ENCODE measurements at places on chromosomes 11 and 22.

DNA sequence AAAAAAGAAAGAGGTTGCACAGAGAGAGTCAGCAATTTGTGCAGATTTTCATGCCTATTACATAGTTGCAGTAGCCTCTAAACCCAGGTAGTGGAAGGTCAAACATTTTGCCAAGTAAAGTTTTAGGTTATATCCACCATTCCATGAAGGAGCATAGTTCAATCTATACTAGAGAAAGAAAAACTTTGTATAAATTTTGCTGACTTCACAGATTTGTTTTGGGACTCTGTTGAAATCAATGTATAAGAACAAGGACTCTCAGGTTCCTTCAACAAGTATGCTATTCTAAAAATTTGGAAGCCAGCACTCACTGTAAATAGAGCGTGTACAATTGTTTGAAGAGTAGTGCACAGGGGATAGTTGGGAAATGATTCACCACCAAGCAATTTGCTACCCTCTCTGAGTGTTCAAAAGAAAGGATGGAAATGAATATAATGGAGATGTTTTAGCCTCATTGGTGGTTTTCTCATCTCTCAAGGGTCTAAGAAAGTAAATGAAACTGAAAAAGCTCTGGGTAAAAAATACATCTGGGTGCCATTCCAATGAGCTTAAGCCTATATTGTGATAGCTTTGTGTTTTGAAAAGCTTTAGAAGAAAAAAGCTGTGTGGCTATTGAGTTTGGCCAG is 508.4 kb upstream of the LUZP2 start:
- no peak for DNase-seq

DNA sequence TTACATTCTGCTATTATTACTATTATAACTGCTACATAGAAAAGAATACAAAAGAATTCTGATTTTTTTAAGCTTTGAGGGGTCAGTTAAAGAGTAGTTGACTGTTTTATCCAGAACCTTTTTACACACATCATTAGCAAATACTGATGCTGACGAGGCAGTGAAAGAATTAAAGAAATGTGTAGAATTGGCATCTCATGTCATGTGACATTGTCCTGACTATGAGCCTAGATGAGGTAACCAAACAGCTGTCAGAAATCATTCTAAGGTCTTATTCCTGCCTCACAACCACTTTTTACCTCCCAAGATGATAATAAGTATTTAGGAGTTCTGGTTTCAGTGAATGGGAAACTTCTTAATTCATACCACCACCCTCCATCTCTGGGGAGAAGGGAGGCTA is 121.0 kb downstream of the SLC1A2 start:
- DNase-seq = no peak

DNA sequence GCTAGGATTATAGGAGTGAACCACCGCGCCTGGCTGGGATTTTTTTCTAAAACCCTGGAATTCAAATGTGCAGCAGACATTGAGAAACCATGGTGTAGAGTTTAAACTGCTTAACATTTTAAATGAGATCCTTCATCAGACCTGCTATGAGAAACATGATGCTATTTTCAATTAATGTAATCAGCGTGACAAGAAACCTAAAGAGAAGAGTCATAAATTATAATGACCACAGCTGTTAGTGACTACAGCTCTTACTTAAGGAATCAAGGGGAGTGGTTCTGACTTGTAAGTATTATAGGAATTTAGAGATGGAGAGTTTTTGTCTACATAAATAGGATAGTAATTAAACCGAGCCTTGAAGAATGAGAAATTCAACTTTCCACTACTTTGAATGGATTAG is 170.6 kb downstream of the BARX2 start:
- no peak for DNase-seq

GRCh38 chr11:73072935-73073481 is 69.1 kb downstream of the FCHSD2 start:
- no peak for DNase-seq

DNA sequence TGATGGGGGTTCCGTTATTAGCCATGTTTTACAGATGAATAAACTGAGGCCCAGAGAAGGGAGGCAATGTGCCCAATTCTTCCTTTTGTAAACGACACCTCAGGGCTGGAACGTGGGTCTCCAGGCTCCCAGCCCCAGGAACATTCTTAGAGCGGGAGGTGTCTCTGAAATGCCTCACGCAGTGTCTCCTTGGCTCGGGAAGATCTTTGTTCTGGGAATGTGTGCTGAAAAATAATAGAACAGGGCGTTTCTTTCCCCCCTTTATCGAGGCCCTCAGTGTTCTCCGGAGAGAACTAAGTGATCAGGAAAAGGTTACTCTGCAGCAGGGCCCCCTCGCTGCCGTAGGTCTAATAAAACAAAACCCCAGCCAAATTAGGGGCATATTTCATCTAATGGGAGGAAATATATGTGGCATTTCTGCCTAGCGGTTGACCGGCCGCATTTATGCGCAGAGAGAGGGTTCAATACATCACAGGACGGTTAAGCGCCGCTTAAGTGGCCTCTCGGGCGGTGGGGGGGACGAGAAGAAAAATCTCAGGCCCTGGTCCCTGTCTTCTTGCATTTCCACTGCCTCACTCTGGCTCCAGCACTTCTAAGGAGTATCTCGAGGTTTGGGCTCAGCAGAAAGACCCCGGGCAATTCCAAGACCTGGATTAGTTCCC is 564.3 kb downstream of the MN1 start:
- DNase-seq = no peak

DNA sequence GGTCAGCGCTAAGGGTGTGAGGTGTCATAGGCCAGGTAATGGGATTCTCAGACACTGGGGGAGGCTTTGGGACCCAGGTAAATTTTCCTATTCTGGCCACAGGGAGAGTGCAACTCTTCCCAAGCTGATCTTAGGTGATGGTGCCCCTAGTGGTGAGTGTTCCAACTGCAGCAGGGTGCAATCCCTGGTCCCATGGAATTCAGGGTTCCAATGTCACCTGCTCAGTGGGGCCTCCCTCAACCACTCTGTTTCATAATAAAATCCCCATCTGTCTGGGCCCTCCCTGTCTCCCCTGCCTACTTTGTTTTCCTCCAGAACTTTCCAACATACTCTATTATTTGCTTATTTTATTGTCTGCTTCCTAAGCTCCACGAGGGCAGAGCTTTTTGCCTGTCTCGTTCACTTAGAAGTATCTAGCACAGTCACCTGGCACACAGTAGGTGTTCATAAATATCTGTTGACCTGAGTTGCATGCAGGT is 2.9 kb upstream of the SGSM1 start:
- DNase-seq = peak; percentile 17

DNA sequence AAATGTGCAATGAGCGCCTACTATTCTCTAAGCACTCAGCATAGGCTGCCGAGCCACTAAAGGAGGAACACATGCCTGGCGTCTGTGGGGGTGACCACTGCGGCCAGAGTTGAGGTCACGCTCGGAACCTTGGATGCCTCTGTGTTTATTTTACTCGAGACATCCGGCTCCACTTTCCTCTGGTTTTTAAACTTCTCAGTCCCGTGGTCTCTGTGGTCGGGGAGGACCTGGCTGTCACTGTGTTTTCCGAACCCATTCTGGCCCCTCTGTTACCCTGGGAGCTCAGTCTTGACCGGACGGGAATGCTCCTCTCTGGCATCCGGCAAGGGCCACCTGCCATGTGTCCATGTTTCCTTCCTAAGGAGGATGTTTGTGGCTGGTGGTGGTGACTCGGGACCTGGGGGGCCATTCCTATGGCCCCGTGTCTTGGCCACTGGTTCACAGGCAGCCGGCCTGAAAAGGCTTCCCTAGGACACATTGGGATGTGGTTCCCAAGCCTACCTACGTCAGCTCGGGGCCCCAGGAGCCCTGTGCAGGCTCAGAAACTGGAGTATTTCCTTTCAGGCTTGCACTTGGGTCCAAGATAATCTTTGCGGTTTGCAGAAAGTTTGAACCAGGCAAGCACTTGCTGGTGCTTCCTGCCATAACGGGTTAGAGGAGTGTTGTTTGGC is 46.7 kb upstream of the PARVG start:
- DNase-seq = no peak

DNA sequence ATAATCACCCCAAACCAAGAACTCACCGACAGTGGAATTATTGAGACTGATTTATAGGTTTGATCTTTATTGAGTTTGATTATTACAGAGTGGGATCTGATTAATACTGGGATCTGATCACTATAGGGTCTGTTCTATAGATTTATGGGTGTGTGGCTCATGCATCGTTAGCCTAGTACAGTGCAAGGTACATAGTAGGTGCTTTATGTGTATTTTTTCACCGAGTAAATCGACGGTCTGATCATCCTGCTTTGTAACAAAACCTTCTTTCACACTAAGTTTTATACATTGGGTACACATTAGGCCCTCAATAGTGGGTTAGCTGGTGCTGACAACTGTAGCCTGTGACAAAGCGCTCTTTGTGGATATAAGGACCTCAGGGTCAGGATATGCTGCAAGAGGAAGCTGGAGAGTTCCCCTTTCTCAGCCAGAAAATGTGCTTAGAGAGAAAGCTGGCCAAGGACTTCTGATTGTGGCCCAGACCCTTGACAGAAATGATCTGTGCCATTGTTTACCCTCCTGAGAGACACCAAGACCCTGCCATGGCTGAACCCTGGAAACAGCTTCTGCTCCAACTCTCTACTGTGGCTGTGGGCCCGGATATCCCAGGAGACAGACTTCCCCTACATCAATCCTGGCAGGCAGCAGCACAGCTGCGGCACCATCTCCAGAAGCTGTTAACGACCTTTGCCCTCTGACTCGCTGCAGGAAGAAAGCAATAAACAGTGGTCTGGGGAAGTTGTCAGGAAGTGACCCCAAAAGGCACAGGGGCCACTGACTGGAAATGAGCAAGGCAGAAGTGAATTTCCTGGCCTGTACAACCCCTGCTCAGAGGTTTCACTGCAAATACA is 16.1 kb upstream of the TPP1 start:
- no peak for DNase-seq

GRCh38 chr11:132944569-132944944 is 587.7 kb downstream of the OPCML start:
- DNase-seq = no peak

DNA sequence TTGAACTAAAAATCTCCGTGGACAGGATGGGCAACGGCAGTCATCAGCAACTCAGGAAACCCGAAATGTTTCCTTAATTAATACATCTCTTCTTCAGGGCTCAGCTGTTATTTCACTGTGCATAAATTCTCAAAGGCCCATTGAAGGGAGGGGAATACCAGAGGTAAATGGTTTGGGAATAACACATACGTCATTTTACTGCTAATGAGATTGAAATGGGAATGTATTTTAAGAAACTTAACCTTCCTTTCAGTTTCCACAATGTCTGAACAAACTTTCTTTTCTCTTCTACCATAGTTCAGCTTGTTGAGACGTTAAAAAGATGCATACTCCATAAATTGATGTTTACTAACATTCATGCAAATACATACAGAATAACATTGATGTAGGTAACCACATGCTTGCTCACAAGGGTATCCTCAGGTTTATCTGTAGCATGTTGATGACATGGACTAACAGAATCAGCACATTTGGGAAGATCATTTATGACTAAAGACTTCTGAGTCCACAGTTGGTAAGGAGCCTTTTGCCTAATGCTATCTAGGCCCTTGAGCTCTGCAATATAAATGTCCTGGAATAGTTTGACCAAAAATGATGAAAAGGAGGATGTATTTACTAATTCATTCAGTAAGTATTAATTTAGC is 7.7 kb upstream of the PRRG4 start:
- no peak for DNase-seq

DNA sequence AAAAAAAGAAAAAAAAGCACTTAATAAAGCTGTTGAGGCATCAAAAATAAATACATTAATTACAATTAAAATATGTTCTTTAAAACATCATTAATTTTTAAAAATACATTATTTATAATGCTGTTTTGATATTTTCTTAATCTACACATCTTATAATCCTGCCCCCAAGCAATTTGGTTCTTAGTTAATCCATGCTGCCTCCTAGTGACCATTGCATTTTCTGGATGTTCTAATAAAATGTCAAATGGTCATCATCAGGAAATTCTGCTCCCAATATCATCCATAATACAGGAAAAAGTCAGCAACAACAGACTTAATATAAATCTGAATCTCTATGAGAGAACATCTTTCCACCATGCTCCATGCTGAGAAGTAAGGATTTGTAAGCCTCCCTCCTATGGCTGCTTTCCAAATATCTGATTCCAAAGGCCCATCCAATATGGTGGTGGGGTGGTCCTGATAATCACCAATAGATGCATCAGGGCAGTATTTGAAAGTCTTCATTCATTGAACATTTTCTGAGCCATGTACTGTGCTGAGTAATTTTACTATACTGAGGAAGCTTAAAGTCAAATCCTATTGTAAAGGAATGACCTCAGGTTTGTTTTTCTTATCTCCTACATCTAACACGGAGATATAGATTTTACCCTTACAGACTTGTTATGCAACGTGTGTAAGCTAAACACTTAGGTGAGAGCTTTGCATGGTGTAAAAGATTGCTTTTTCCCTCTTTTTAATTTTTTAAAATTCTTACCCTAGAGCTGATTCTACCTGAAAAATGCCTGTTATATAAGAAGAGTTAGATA is 124.7 kb upstream of the BMAL1 start:
- no peak for DNase-seq

DNA sequence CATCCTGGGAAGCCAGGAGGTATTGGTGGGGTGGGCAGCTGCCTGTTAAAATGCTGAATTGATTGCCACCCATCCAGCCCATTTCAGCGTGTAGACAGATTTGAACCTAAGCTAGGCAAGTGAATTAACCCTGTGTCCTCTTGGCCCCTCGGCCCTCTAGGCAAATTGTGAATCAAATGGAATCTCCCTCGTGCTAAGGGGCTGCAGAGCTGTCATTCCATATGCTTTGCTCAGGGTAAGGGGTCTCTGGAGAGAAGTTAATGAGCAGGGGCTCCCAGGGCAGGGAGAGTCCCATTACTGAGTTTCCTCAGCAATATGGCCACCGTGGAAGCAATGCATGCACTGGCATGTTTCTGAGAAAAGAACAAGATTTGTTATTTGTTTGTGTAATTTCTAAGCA is 117.7 kb upstream of the RCN1 start:
- no peak for DNase-seq

DNA sequence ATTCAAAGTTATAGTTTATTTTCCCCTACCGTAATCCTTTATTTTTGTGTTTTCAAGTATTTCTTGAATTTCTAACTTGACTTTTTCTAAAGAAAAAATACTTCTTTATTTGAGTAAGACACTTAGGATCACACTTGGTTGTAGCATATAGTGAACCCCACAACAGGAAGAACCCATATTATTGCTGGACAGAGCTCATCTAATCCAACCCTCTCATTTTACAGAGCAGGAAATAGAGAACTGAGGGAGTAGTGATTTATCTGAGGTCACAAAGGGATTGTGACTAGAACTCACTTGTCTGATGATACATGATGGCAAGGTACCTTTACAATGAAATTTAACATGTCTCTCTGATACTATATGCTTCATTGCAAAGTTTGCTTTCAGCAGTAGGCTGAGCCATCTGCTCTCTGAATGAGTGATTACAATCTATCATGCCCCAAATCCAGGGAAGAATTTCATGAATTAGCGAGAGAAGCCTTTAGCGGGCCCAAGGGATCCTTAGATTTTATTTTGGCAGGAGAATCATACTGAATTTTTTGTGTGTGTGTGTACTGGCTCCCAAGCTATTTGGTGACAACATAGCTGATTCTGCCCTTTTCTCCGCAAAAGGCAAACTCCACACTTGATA is 9.8 kb downstream of the SLC17A6 start:
- no peak for DNase-seq

Data from stimulated activated CD4-positive, alpha-beta T cell treated with anti-CD3 and anti-CD28 coated beads, Interleukin-12 subunit alpha, Interleukin-12 subunit beta, amount 100 ng/mL, for 24 hours (primary cell).